ENCODE measurements at places on chromosomes 12 and 14.

DNA sequence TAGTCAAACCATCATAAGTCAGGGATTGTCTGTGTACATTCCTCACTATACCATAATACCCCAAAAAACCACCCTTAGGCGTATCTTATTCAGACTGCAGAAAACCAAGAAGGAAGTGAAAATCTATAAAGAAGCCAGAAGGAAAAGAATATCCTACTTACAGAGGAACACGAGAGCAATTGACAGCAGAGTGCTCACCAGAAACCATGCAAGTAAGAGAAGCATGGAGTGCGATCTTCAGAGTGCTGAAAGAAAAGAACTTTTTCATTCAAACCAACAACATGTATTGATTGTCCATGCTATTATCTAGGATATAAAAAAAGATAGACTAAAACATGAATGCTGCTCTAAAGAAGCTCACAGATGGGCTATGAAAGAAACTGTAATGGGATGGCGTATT lies 50.8 kb downstream of the STXBP6 start:
- DNase-seq: no peak

- no peak for DNase-seq
Observed at GRCh38 chr14:36223558-36223957, 47.0 kb upstream of the PTCSC3 start.

DNA sequence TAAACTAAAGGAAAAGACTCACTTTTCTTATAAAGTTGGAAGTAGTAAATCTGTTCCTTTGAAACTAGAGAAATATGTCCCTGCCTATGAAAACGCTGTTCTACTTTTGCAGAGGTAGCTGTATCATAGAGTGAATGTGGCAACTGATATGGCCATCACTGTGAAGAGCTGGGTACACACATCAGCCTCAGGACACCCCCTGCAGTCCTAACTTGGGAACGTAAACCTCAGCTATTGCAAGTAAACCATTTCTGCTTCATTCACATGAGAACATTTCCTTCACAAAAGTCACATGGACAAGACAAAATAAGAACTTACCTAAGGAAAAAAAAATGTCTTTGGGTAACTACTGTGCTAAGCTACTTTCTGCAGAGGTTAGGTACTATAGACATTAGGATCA lies 233.3 kb upstream of the PPFIA2 start:
- no peak for DNase-seq

GRCh38 chr12:29226616-29227015 lies 77.5 kb downstream of the FAR2 start:
- no peak for DNase-seq

GRCh38 chr12:113740699-113741098 lies 225.4 kb downstream of the RBM19 start:
- no peak for DNase-seq

GRCh38 chr12:117483501-117483900 lies 122.1 kb upstream of the NOS1 start:
- DNase-seq: no peak

DNA sequence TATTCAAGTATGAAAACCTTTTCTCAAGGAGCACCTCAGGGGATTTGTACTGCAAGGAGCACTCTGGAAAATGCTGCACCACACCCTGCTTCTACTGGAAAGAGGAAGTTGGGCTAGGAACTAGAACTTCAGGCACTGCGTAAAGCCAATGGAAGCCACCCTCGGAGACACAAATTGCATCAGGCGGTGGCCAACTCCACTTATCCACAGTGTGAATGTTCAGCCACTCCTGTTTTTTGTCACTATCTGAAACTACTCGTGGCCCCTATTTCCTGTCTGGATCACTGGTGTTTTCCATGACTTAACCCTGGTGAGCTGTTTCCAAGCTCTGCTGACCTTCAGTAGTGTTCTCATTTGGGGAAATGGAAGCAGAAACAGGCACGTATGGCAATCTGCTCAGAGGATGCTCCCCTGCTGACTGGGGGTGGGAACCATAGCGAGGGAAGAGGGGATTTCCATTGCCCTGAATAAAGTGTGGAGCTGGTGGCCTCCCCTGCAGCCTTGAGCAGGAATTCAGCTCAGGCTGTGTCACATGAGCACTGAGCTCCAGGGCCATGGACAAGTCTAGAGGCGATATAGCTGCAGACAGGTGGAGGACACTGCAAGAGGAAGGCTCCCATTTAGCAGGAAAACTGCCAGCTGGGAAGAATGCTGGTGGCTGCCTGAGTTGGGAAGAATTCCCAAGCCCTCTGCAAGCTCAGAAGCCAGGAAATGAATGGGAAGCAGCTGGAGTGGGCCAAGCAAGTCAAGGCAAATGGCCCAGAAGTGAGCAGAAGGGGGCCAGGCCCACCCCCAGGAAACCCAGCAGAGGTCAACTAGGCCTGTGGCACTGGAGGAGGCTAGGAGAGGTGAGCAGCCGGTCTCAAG lies 50.5 kb upstream of the RAP1B start:
- peak; percentile 50 for DNase-seq

DNA sequence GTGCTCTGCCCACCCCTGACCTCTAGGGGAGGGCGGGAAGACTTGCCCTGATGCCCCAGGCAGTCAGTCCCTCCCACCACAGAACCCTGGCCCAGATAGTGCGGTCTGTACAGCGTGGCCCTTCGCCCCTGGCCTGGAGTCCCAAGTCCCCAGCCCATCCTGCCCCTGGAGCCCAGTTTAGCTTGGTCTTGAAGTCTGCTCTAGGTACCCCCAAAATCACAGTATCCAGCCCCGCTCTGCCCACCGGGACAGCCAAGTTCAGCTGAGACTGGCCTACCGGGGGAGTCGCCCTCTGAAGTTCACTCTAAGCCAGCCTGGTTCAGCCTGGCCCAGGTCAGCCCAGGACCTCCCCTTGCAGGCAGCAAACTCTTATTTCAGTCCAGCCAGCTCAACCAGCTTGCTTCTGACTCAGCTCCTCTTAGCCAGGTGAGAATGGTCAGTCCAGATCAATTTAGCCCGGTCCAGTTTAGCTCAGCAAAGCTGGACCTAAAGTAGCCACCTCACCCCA lies 75.9 kb downstream of the TMEM121 start:
- DNase-seq: no peak

DNA sequence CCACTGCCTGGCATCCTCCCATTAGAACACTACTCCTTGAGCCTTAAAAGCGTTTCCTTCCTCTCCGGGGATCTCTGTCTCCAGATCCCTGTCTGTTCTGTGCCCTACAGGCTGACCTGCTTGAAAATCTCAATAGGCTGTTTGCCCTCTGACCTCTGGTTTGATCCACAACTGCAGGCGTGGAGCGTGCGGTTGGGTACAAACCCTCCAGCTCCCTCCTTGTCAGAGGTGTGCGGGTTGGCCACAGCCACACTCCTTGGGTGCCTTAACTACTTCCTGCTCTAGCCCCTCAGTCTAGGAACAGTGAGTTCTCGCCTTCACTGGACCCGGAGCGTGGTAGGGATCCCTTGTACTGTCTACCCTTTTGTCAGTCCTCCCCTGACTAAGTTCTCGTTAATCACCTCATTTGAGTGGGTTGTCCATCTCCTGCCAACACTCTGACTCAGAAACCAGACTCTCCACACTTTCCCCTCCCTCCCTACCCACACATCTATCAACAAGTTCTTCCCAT lies 33.1 kb downstream of the CMKLR1 start:
- DNase-seq: no peak

- no peak for DNase-seq
Observed at GRCh38 chr14:30990770-30991169, 34.7 kb upstream of the AP4S1 start.

Measured in NCI-H446 treated with DMSO at 0.1 percent for 48 hours (cell line).